Skin of body (tissue), 3 donors: ENCODE measurements at places on chromosomes 5 and 9. TPM values are rescaled to one million over a fixed set of nuclear protein-coding genes. Genes with fewer than 3 reads are reported as not detected.

Gene SPATA6L
- 2.1 TPM for total RNA-seq

Gene C5orf52
- not detected for total RNA-seq

Gene TUSC1
- 10.2 TPM for total RNA-seq

Gene ECSCR
- total RNA-seq, result 11.9 TPM

Gene FCN1
- 18.5 TPM for total RNA-seq

Gene SLCO6A1
- not detected for total RNA-seq

Gene PCDHA3
- total RNA-seq, result 0.20 TPM

Gene SLC1A1
- total RNA-seq, result 1.3 TPM

Gene TTC39B
- total RNA-seq, result 22.9 TPM
